ENCODE measurements at places on chromosomes 5 and 9.

DNA sequence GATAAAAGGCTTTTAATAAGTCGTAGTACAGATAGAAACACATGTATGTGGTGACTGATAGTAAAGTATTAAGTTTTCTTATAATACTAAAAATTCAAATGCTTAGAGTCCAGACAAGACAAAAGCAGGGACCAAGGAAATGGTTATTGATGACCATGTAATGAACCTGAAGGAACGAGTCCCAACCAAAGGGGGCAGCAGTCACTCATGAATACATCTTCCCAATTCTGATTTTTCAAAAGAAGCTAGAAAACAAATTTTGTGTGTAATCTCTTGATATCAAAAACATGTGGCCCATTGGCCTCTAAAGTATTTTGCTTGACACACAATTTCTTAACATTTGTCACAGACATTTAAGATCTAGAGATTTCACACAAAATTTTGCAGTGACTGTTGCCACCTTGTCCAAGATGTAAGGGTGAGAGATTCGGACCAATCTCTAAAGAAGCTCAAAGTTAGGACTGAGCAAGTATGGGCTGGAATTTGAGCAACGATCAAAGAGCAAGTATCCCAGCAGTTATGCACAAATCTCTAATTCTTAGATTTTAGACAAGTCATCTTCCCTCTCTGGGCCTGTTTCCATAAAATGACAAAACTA is 66.8 kb downstream of the ARL15 start:
- DNase-seq: no peak

GRCh38 chr5:61610678-61611024 is 278.6 kb downstream of the ZSWIM6 start:
- DNase-seq: no peak

DNA sequence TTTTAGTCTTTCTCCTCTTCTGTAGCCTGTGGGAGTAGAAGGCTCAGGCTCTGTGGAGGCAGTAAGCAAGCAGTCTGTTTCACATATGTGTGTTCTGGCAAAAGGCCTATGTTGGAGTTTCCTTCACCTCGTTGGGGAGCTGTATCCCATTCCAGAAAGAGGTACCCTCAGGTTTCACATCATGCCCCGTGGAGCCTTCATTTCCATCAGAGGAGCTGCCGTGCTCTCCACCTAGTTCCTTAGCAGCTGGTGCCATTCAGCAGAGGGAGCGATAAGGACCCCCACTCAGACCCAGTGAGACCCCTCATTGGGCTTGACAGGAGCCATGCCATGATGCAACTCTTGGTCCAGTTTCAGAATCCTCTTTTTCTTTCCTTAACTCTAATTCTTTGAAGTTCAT is 50.6 kb upstream of the ANGPTL2 start:
- DNase-seq: no peak

DNA sequence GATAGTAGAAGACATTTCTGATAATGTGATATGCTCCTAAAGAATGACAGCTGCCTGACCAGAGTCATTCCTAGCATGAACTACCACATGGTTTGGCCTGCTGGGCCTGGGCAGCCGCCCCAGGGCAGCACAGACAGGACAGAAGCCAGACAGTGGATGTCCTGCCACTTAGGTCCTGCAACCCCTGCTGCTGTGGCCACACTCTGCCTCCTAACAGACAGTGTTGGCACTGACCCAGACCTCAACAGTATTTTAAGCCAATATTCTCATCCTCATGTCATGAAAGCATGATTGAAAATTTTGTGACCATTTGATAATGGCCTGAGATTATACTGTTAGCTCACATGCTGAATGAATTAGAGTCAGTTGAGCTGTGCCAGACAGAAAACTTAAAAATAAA is 15.8 kb downstream of the CENPP start:
- DNase-seq: no peak

Measured in epithelial cell of prostate (primary cell).